ENCODE measurements at places on chromosomes 12 and 14. TPM values are rescaled to one million over a fixed set of nuclear protein-coding genes. Genes with fewer than 3 reads are reported as not detected.

Gene GZMB
- total RNA-seq: 2.2 TPM

Gene HCAR2
- 7.9 TPM for total RNA-seq

Gene NFATC4
- total RNA-seq: 47.9 TPM

DNA sequence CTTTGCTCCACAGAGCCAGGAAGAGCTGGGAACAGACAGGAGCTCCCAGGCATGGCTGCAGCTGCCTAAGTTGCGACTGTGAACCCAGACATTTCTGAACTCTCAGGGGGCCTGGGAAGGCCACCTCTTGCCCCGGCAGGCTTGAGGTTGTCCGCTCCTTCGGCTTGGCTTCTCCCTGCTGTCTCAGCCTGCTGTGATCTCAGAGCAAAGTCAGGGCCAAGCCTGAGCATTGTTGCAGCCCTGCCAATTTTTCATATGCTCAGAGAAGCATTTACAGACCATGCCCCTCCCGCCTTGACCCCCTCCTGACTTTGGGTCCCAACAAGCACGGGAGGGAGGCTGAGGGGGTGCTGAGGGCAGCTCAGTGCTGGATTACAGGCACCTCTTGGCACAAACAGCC is 1439.1 kb upstream of the FLRT2 start:
- no peak for DNase-seq

- no peak for DNase-seq
These were observed 5.5 kb downstream of the CSRNP2 start for GRCh38 chr12:51077930-51078329.

- no peak for DNase-seq
These were observed 286.4 kb upstream of the PRKD1 start for GRCh38 chr14:30214014-30214413.

DNA sequence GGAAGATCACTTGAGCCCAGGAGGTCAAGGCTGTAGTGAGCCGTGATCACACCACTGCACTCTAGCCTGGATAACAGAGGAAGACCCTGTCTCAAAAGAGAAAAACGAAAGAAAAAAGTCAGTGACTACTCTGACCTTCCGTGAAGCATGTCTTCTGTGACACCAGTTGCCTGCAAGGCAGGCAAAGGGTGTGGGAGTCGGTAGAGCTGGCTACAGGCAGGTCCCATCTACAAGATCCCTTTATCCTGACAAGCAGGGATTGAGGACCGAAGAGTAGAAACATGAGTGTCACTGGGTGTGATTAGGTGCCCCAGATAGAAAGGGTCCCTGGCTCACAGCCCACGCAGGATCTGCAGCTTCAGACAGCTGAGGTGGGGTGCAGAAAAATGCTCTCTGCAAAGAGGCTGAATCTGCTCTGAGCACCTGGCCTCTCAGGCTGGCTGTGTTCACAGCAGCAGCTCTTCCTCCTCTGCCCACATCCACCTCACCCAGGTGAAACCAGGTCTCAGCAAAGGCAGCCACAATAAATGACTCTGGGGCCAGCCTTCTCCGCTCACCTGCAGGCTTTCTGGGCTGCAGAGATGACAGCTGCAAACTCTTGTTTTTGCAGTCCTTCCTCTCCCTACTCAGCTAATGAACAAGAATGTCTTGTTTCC is 28.6 kb upstream of the HSP90B1 start:
- DNase-seq: no peak

DNA sequence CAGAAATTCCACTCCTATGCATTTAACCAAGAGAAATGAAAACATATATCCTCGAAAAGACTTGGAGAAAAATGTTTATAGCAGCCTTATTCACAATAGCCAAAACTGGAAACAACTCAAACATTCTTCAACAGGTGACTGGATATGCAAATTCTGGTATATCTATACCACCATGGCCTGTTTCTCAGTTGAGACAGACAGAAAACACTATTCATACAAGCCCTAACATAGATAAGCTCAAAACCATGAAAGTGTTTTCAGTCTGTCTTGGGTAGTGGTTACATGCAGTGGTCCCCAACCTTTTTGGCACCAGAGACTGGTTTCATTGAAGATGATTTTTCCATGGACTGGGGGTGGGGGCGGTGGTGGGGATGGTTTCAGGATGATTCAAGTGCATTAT is 83.8 kb downstream of the SRGAP1 start:
- DNase-seq: no peak

Gene ADCY4
- total RNA-seq: 32.7 TPM

Gene KRT73
- not detected for total RNA-seq

GRCh38 chr14:35366056-35366451 is 38.5 kb downstream of the NFKBIA start:
- no peak for DNase-seq

Gene FITM1
- total RNA-seq: not detected

Gene KRT75
- total RNA-seq: not detected

GRCh38 chr14:21038441-21039422 is 3.4 kb upstream of the RNASE7 start:
- DNase-seq: no peak

Gene TMEM229B
- total RNA-seq: 9.8 TPM

DNA sequence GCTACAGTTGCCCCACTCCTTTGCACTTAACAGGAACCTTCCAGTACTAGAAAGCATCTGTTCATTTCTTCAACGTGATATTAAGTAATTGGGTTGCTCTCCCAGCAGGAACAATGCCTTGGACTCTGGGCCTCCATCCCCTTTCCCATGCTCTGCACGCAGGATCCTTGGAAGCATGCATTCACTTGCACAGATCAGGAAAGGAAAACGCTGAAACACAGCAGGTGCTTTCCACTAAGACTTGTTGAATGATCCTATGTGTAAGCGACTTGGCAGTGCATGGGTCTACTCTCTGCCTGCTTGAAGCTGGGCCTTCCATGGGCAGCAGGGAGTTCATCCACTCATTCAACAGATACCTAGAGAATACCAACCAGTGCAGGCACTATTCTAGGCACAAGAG is 2.3 kb downstream of the LTBP2 start:
- no peak for DNase-seq

DNA sequence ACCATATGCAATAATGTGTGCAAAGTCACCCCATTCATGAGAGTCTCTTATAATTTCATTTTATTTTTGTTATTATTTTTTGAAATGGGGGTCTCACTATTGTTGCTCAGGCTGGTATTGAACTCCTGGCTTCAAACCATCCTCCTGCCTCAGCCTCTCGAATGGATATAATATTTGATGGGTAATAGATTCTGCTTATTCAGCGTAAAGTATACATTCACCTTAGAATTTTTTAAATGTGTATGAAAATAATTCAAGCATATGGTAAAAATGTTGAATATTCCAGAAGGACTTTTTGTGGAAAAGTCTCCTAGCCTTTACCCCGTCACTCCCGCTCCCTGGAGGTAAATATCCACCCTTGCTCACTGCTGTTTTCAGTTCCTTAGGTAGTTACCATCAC is 23.4 kb upstream of the SSPN start:
- no peak for DNase-seq

Gene CRIP1
- total RNA-seq: 7.6 TPM

DNA sequence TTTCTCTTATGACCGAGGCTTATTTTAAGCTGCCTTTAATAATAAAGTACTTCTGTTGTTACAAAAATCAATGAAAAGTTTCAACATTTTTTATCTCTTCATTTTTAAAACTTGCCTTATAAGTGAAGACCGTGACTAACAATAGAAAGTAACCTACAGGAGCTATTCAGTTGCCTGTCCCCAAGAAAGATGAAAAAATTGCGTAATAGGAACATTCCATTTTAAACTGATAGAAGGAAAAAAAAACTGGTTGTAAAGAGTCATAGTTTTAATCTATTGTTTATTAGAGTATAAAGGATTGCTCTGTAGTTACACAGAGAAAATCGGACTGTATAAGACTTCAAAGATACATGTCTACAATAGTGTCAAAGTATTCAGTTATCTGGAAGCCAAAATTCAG is 83.3 kb downstream of the DAAM1 start:
- no peak for DNase-seq

Gene KRT6C
- total RNA-seq: 257 TPM

- no peak for DNase-seq
These were observed 1.7 kb downstream of the PAWR start for GRCh38 chr12:79689061-79689476.

GRCh38 chr12:104751594-104751993 is 206.5 kb downstream of the SLC41A2 start:
- DNase-seq: no peak

DNA sequence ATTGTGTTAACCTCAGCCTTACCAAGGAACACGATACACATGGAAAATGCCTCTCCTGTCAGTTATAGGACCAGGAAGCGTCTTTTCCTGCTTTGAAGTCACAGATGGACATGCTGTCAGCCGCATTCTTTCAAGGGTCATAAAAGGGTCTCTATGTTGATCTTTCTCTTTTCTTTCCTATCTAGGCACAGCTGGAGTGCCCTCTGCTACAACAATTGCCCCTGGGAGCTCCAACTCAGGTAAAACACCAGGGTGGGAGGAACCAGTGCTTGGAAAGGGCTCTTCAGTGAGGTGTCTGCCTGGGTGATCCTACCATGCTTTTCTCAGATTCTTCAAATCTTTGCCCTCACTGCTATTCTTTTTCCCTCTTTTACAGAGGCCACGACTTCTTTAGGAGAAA is 157.4 kb upstream of the CNTN1 start:
- no peak for DNase-seq

DNA sequence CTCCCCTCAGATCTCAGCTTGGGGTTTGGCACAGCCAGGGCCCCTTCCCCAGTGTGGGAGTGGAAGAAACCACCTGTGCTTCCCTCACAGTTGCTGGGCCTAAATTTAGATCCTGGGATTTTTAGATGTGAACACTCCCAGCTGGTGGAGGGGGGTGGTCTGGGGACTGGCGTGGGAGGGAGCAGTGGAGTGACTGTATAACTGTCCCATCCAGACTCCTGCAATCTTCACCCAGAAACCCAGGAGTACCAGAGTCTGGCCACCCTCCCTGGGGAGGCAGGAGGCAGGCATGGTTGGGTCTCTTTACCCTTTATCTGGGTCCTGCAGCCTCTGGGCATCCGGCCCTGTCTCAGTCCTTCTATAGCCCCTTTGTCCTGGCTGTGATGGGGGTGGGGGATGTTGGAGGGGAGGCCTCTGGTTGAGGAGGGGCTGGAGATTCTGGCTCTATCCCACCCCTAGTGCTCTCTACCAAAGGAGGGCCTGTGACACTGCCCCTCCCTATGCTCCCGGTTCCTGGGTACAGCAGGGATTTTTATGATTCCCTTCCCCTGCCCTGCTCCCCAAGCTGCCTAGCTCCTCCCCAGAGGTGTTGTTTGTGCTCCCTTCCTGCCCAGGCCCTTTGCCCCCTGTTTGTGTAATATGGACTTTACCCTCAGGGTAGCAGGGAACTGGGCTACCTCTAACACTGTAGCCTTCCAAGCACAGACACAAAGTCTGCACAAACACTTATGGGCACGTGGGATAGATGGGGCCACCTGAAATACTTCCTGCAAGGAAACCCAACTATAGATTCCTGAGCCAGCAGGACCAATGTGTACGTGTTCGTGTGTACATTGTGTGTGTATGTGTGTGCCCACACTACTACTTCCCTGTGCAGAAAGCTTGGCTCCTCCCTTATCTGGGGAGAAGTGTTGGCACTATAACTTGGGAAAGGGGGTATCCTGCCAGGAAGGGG is 1.7 kb downstream of the ERBB3 start:
- no peak for DNase-seq

- no peak for DNase-seq
These were observed 123.5 kb downstream of the ESRRB start for GRCh38 chr14:76499399-76499798.

DNA sequence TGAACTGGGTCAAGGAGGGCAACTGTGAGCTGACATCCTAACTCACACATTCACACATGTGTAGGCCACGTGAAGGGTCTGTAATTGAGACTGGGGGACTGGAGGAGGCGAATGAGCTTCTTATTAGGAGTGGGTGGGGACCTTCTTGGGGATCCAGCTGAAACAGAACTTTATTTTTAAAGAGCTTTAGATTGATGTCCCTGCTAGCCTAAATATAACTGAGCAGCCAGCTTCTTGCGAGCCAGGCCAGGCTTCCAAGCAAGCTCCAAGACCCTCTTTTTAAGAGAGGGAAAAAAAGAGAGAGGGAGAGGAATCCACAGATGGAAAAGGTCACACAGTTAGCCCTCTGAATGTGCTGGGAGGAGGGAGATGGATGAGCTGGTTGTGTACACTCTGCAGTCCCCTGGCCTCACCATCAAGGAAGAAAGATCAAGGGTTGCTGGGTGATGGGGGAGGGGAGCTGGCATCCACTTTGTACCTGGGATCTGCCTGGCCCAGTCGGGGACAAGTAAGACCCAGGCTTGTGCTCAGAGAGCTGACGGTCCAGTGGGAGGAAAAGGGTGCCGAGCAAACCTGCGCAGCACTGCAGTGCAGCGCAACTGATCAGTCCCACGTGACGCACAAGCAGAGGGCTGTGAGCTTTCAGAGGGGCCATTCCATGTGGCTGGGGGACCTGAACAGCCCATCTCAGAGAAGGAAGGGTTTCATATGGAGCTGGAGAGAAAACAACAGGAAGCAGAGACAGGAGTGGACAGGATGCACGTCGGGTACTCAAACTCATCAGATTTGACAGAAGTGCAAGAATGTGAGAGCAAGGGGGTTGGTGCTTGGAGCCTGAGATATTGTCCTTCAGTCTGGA is 154.5 kb downstream of the ZFP36L1 start:
- DNase-seq: peak; percentile 82

GRCh38 chr12:17928708-17929366 is 161.2 kb downstream of the RERGL start:
- no peak for DNase-seq

Gene KRT85
- total RNA-seq: not detected

Gene RIN3
- 22.6 TPM for total RNA-seq

GRCh38 chr14:103558071-103558882 is 4.2 kb downstream of the BAG5 start:
- DNase-seq: no peak

Data from vagina (tissue), 2 donors.